CD4-positive, alpha-beta T cell (primary cell): ENCODE measurements at places on chromosomes 3 and 15. TPM values are rescaled to one million over a fixed set of nuclear protein-coding genes. Genes with fewer than 3 reads are reported as not detected.

Gene CLDN16
- total RNA-seq, result not detected

Gene SLCO3A1
- total RNA-seq, result 29.5 TPM

Gene ARL8B
- 48.5 TPM for total RNA-seq

DNA sequence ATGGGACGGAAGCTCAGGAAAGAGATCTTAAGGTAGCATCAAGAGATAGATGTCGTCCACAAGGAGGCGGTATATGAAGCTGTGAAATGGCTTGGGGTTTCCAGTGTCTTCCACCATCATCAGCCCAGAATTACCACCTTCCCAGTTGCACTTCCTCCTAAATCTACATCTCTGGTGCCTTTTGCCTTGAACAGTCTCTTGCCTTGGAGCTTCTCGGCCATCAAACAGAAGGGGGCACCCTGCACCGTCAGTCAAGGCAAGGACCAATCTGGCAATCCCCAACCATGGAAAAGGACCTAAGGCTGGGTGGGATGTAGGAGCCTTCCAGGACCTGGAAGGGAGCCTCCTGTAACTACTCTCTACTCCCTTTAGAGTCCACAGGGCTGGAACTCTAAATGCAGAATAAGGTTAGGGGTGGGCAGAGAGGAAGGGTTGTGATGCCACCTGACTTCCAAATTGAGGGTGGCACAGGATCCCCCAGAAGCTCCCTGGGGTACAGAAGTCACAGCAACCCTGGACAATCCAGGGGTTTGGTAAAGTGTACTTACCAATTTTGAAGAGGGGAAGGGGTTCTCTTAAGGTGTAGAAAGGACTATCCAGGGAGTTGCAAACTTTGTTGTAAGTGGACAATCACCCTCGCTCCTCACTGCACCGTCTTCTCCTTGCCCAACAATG, 1.0 kb upstream of the RYR3 start:
- no peaks in the 10 kb centered on the region for H3K36me3 ChIP-seq
- H3K27ac ChIP-seq, result no peak overlapping the region
- no peak overlapping the region for H3K4me3 ChIP-seq
- H3K4me1 ChIP-seq, result no peaks in the 10 kb centered on the region
- no peak for DNase-seq

Gene FAM81A
- total RNA-seq, result not detected

- H3K27ac ChIP-seq, result peak within 1 kb of the TSS; percentile 89
- peak; percentile 96 for DNase-seq
- peaks cover 33% of the 10 kb centered on the region for H3K4me1 ChIP-seq
- H3K27me3 ChIP-seq, result no peaks in the 10 kb centered on the region
- H3K36me3 ChIP-seq, result peaks cover 82% of the 10 kb centered on the region
These were observed at the start of gene SNAPC5 for GRCh38 chr15:66497502-66498455. TSS of gene SNAPC5 (minus strand) at chr15:66497762. CDS start at chr15:66497731, 31 bp downstream.

DNA sequence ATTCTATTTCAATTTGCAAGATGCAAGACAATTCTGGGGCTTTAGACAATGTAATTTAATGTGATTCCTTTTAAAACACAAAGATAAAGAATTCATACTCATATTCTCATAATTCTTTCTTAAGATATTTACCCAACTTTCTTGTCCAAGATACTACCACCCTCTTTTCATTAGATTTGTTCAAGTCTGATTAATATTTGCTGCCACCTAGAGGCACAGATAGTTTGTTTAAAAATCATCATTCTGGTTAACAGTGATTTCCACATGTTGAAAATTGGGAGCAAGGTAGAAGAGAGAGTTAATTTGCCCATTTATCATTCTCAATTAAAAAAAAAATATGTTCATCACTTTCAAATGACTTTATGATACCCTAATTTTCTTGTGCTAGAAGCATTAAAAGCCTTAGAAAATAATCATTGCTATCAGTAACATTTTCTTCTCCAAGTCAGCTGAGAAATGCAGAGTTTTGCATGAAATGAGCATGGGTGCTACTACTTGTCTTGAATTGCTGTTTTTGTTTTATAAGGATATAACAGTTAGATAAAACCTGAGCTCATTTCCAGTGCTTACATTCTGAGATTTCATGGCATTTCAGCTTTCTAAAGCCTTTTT, 11.6 kb downstream of the TAMM41 start:
- peaks cover 83% of the 10 kb centered on the region for H3K36me3 ChIP-seq
- H3K4me3 ChIP-seq, result no peak overlapping the region
- H3K4me1 ChIP-seq, result no peaks in the 10 kb centered on the region
- no peak for DNase-seq
- no peaks in the 10 kb centered on the region for H3K27me3 ChIP-seq

DNA sequence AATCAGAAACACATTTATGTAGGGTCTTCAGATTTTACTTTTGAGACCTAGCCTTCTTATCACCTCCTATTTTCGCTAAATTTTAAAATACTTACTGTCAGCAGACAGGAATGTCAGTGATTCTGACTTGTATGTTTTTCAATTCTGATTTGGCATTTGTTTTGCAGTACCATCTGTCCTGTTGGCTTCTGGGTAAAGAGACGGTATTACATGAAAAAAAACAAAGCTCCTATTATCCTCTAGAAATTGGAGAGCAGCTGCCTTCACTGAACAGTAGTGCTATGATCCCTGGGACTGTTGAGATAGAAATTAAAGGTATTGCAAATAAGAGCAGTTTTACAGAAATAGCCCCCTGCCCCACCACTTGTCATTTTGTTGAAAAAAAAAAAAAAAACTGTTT, 8.4 kb downstream of the ARMC8 start:
- no peaks in the 10 kb centered on the region for H3K36me3 ChIP-seq
- H3K27me3 ChIP-seq, result no peaks in the 10 kb centered on the region
- DNase-seq, result no peak
- no peak overlapping the region for H3K27ac ChIP-seq
- no peak overlapping the region for H3K4me3 ChIP-seq

DNA sequence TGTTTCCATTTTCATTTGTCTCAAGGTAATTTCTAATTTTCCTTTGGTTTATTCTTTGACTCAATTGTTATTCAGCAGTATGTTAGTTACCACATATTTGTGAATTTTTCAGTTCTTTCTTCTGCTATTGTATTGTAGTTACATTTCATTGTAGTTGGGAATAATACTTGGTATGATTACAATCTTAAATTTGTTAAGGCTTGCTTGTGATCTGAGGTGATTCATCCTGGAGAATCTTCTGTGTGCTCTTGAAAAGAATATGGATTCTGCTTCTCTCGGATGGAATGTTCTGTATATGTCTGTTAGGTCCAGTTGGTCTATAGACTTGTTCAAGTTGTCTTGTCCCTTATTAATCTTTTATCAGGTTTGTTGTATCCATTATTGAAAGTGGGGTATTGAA, 63.4 kb upstream of the VEPH1 start:
- no peaks in the 10 kb centered on the region for H3K36me3 ChIP-seq
- no peak for DNase-seq
- H3K27ac ChIP-seq, result no peak overlapping the region

Gene MME
- total RNA-seq, result 1.8 TPM

DNA sequence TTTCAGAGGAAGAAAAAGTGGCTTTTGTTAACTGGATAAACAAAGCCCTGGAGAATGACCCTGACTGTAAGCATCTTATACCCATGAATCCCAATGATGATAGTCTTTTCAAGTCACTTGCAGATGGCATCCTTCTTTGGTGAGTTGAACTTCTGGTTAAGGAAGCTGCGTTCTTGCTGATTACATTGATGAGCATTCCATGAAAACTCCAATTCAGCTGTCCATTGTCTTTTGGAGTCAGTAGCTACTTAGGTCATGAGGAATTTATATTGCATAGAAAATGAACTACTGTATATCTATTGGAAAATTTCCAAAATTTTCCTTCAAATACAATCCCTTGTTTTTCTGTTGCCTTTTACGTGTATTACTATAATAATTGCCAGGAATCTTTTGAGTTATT, 47.7 kb upstream of the TRPC1 start:
- H3K36me3 ChIP-seq, result no peaks in the 10 kb centered on the region
- H3K27me3 ChIP-seq, result no peaks in the 10 kb centered on the region
- H3K4me1 ChIP-seq, result no peaks in the 10 kb centered on the region
- H3K27ac ChIP-seq, result no peak overlapping the region
- DNase-seq, result no peak

Gene STRA6
- total RNA-seq, result not detected

DNA sequence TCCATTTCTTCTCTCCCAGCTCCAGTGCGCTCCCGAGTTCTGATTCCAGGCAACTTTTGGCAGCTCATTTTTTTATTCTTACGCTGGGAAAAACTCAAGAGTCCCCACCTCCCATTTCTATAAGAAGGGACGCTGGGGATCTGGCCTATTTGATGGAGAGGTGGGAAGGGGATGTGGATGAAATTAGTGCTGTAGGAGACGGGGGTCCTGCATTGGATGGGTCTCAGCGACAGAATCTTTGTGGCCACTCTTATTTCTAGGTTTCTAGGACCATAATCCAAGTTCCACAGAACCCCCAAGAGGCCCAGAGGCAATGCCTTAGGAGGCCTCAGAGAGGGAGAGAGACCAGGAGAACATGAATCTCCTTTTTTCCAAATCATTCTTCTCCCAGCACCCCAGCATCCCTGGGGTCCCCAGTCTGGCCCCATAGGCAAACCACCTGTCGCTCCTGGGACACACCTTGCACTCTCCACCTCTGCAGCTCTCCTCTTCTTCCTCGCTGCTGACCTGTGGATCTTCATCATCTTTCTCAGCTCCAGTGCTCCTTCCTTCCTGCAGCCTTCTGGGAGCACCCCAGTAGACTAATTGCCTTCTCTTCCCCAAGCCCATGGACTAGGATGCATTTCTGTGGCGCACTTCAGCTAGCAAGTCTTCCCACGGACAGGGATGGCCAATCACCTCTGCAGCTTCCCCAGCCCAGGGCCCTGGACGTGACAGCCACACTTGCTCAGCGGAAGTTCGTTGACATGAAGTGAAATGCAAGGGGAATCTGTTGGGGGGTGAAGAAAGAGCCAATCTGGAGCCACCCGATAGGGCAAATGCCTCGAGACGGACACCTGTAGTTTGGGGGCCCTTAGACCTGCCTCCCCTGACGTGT, 100.1 kb upstream of the ALDH1A3 start:
- no peaks in the 10 kb centered on the region for H3K36me3 ChIP-seq
- no peak for DNase-seq
- no peaks in the 10 kb centered on the region for H3K4me1 ChIP-seq
- no peaks in the 10 kb centered on the region for H3K27me3 ChIP-seq
- H3K27ac ChIP-seq, result no peak overlapping the region
- H3K4me3 ChIP-seq, result no peak overlapping the region

DNA sequence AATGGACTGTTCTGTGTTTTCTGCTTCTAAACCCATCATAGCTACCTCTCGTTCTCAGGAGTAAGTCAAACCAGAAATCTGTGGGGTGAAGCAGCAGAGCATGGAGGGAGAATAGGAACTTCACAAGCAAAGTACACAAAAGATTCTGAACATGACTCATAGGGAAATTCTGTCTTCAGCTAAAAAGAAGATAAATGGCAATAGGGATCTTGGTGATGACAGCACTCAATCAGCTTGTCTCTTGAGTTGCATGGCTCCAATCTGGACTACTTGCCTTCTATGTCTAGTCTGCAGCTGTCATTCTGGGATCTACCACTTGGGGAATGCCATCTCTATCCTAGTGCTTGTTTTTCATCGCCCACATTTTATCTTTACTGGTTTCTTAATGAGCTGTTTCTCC, 13.5 kb upstream of the GRAMD1C start:
- peaks cover 1% of the 10 kb centered on the region for H3K4me1 ChIP-seq
- no peak overlapping the region for H3K4me3 ChIP-seq
- no peaks in the 10 kb centered on the region for H3K36me3 ChIP-seq

- no peaks in the 10 kb centered on the region for H3K27me3 ChIP-seq
- no peak overlapping the region for H3K27ac ChIP-seq
- DNase-seq, result no peak
These were observed 231.2 kb upstream of the ADAMTS9 start for GRCh38 chr3:64918989-64919388.

- H3K36me3 ChIP-seq, result no peaks in the 10 kb centered on the region
- no peak overlapping the region for H3K27ac ChIP-seq
- no peaks in the 10 kb centered on the region for H3K27me3 ChIP-seq
These were observed 402.4 kb downstream of the RBMS3 start for GRCh38 chr3:29683018-29683993.

Gene KLHL25
- total RNA-seq, result 9.0 TPM

GRCh38 chr3:115478359-115478758, 145.0 kb upstream of the GAP43 start:
- H3K36me3 ChIP-seq, result no peaks in the 10 kb centered on the region
- H3K27ac ChIP-seq, result no peak overlapping the region
- DNase-seq, result no peak
- H3K27me3 ChIP-seq, result no peaks in the 10 kb centered on the region
- H3K4me1 ChIP-seq, result no peaks in the 10 kb centered on the region
- no peak overlapping the region for H3K4me3 ChIP-seq

Gene SCN10A
- total RNA-seq, result not detected
